ENCODE measurements at places on chromosomes 12 and 14. TPM values are rescaled to one million over a fixed set of nuclear protein-coding genes. Genes with fewer than 3 reads are reported as not detected.

GRCh38 chr14:31930493-31931240 lies 146.4 kb upstream of the ARHGAP5 start:
- DNase-seq: peak; percentile 30

DNA sequence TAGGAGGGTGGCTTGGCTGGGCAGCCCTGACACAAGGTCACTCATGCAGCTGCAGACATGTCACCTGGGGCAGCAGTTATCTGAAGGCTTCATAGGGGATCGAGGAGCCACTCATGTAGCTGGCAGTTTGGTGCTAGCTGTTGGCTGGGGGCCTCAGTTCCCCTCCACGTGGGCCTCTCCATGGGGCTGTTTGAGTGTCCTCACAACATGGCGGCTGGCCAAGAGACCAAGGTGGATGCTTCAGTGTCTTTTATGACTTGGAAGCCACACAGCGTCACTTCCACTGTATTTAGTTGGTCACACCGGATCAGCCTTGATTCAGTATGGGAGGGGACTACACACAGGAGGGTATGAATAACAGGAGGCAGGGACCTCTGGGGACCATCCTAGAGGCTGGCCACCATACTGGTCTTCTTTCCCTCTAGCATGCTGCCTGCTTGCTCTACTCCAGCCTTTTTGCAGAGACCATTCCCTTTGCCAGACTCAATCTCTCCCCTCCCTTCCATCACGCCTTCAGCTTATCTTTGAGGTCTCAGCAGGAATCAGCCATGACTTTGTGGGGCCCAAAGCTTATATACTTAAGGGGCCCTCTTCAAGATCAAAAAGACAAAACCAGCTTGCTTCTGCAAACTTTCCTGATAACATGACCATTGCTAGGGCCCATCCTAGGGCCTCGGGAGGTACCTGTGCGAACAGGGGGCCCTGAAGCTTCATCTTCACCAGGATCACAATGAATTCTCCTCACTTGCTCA lies 53.4 kb downstream of the RPH3A start:
- DNase-seq: no peak

- no peak for DNase-seq
Observed at GRCh38 chr12:115388139-115388538, 704.2 kb upstream of the TBX3 start.

- DNase-seq: no peak
Observed at GRCh38 chr12:121713793-121714192, 1.2 kb downstream of the TMEM120B start.

Gene TMEM30B
- 50.2 TPM for total RNA-seq

Gene USP44
- not detected for total RNA-seq

Gene SLC17A8
- total RNA-seq: not detected

Measured in HT-29 (cell line).